ENCODE measurements at places on chromosomes 6 and 20.

DNA sequence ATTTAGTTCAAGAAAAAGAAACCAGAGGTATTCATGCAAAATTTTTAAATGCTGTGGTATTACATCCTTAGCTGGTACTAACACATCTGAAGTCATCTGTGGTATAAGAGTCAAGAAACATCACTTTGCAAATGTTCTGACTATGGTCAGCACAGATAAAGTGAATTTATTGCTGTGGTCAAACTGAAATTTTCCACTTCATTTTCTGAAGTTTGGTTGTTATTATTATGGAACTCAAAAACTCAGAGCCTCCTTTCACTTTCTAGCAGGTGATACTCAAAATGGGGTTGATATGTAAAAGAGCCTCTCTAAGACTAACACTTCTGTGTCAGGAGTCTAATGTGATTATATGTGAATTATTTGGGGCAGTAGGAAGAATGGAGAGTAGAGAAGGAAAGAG is 257.8 kb downstream of the RNGTT start:
- DNase-seq: no peak

- no peak for DNase-seq
These were observed 227.5 kb downstream of the PRL start for GRCh38 chr6:22069306-22069800.

- no peak for DNase-seq
These were observed 13.2 kb downstream of the HDGFL1 start for GRCh38 chr6:22582417-22583205.

GRCh38 chr6:10852361-10852960 is 14.1 kb upstream of the MAK start:
- DNase-seq: no peak

GRCh38 chr6:34729631-34730470 is 27.5 kb upstream of the SNRPC start:
- no peak for DNase-seq

- no peak for DNase-seq
These were observed 214.5 kb downstream of the BCKDHB start for GRCh38 chr6:80321011-80321410.

GRCh38 chr6:145372671-145373151 is 362.6 kb downstream of the EPM2A start:
- peak; percentile 55 for DNase-seq

- DNase-seq: no peak
These were observed 593 bp downstream of the MMP24 start for GRCh38 chr20:35226884-35227681.

DNA sequence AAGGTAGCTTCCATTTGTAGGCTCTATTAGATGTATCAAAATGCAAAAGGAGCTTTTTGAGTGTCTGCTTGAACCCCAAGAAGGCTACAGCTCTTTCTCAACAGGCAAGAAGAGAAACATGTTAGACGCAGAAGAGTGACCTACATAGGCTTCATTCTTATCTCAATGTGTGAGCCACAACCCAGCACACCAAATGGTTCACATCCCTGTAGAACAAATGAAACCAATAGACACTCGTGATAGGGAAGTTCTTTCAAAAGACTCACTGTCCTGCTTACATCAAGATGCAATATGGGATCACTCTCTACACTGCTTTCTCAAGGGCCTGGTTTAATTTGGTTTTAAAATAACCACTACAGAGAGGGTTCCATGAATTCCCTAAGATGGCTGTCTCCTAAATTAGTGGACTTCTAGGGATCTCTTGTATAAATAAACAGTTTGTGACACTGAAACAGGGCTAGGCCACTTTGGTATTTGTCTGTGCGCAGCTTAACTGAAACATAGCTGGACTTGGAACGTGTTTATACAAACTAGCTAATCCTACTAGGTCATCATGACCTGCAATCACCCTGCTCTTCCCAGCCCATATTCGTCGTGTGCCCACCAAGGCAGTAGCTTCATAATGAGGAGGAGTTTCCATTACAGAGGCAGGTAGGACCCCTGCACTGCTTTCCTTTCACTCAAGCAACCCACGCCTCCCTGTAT is 225.4 kb upstream of the PREP start:
- DNase-seq: no peak

- DNase-seq: no peak
These were observed 61.1 kb downstream of the LRFN2 start for GRCh38 chr6:40526036-40526435.

GRCh38 chr6:30481211-30481964 is 7.9 kb upstream of the HLA-E start:
- no peak for DNase-seq

- DNase-seq: peak; percentile 12
These were observed 269.0 kb downstream of the COL12A1 start for GRCh38 chr6:74936886-74937285.

DNA sequence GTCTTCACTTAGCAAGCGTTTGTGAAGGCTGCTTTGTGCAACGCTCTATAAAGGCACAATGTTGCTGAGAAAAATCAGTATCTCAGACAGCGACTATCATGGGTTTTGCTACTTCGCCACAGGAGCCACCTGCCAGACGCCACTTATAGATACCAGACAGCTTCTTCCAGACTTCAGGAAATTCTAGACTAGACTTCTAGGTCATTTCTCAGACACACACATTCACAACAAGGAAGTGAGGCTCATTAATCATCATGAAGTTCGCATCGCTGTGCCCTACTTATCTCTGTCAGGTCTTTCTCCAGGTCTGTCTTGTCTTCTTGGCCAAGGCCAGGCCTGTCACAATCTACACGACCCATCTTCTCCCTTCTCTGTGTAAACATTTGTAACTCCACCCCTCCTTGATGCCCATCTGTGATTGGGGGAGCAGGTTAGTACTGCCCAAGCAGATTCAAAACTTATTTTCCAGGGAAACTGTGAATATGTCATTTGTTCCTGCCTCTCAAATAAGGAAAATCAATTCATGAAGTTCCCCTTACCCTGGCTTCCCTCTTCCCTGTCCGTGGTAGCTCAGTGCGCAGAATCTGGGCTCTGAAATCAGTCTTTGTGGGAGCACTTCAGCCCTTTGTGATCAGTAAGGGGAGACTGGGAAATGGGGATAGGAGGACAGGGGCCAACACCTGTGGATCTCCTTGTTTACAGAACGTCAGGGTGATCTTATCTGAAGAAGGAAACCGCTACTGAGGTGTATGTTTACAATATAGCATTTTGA is 115.5 kb downstream of the TNFAIP3 start:
- no peak for DNase-seq

GRCh38 chr20:23132293-23132929 is 46.3 kb upstream of the CD93 start:
- DNase-seq: no peak

- peak; percentile 71 for DNase-seq
These were observed 166.5 kb downstream of the TFAP2A start for GRCh38 chr6:10248378-10248843.

- DNase-seq: no peak
These were observed 28.0 kb downstream of the DIDO1 start for GRCh38 chr20:62898093-62898964.

- DNase-seq: no peak
These were observed 9.7 kb upstream of the EDN1 start for GRCh38 chr6:12280458-12280857.

- DNase-seq: no peak
These were observed 9.8 kb upstream of the MRPS18A start for GRCh38 chr6:43697421-43697820.

DNA sequence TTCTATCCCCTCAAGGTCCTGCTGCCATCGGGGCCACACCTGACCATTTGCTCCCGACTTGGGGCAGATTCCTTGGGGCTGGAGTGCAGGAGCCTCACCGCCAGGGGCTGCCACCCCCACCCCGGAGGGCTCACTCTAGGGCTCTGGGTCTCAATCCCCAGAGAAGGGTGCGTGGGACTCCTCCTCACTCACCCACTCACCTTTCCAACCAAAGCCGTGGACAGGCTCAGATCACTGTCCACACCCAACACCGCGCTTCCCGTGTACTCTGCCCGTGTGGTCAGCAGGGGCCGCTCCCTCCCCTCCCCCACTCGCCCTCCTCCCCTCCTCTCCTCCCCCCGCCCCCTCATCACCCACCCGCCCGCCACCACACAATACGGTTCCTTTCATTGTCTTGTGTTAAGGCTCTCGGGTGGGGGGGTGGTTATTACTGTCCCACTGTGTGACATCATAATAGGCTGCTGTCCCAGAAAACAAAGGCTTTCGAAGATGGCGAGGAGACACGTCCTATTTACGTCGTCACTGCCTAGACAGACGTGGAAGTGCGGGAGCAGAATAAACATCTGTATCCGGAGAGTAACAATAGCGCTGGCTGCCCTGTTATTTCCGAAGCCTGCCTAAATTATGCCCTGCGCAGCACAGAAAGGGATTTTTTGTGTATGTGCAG is 85.8 kb downstream of the YTHDF1 start:
- DNase-seq: no peak

DNA sequence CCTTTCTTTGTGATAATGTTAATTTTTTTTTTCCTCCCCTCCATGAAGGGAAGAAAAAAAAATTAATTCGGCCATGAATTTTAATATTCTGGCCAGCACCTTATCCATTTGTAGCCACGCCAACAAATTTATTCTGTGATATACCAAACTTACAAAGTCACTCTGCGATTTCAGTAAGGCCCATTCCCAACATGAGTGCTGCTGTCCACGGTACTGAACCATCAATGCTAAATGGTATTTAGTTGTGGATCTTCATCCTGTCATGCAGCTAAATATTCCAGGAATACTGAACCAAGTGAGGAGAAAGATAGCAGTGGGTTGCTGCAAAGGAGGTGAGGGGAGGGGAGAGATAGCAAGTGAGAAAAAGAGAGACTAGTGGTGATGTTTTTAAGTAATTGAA is 19.5 kb upstream of the RSPH4A start:
- no peak for DNase-seq

- no peak for DNase-seq
These were observed 27.2 kb downstream of the SLC12A5 start for GRCh38 chr20:46056027-46056833.

DNA sequence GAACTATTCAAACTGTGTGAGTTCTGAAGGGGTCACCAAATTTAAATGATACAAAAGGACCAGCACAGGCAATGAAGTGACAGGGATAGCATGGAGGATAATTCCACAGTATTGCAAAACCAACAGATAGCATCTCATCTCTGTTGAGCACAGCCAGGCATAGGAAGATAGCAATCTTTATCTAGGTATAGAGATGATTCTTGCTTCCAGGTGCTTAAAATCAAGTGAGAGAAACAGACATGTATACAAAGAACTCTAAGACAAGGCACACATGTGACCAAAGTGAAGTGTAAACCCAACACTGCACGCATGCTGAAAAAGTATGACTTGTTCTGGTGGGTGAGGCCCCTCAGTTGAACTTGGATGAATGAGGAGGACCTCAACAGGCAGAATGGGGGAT is 48.4 kb upstream of the ARMC2 start:
- no peak for DNase-seq

DNA sequence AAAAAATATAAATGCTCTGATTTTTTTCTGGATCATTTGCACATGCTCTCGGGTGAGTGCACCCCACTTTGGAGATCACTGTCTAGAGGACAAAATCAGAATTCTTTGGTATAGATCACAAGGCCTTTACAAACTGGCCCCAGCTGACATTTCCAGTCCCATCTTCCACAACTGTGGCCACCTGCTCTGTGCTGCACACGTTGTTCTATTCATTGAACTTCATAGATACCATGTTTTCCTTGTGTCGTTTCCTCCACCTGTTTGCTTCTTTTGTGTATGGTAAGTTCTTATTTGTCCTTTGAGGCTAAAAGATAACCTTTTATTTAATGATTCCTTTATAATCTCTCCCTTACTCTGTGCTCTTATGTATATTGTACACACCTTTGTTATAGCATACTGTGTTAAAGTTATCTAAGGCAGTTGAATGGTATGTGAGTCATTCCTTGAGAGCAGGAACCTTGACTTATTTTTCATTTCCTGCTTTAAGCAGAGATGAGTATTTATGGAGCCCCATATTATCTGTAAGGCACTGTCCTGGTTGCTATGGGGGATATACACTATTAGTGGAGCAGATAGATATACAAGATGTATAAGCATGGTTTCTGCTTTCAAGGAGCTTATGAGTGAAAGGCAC is 12.0 kb upstream of the SLC17A5 start:
- DNase-seq: peak; percentile 74

- DNase-seq: no peak
These were observed 373.9 kb upstream of the SYNCRIP start for GRCh38 chr6:86016567-86016966.

DNA sequence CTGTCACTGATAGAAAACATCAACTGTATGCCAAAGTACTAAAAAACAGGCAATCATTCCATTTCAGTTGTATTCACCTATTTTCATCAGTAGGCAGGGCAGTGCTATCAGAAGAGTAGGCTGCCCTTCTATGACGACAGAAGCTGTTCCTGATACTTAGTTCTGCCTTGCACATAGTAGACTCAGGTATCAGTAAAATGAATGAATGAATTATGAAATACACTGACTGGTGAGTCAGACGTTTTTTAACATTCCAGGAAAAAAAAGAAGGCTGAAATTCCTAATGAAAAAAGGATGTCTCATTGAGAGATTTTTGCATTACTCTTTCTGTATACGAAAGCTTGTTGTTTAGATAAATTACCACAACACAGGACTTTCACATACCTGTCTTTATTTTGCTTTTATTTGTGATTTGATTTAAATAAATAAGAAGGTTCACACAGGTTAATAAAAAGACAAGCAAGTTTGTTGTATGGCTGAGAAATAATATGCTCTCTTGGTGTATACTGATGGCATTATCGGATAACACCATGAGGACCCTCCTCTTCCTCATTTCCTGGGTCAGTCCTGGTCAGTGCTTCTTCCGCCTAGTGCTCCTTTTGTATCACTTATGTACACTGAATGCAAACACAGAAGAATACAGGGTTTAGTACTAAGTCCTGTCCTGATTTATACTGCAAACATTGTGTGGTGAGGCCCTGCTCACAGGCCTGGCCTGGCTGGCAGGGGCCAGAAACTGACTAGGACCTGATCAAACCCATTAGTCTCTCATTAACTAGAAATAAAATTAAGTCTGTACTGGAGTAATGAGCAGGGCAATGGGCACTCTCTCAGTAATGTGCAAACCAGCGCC is 39.4 kb upstream of the SPDEF start:
- peak; percentile 13 for DNase-seq

- DNase-seq: no peak
These were observed 131.5 kb downstream of the MACROD2 start for GRCh38 chr20:14126856-14127255.

GRCh38 chr20:19758133-19758500 is at the start of gene RIN2:
TSS of gene RIN2 (plus strand) at chr20:19758258. CDS start at chr20:19889602, 131,344 bp downstream.
- no peak for DNase-seq

DNA sequence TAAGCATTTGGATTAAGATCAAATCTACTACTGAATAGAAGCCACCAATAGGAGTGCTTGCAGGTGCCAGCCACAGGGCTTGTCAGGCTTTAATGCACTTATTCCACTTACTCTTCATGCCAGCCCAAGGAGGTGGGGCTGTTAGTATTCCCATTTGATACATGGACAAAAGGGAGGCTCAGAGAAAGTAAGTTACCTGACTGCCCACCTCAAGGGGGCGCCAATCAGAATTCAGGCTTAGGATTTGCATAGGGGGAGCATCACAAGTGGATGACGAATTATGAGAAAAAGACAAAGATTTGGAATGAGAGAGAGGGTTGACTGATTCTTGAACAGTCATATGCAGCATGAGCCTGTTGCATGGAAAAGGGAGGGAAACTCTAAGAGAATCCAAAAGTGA is 188.4 kb upstream of the TSHZ2 start:
- DNase-seq: peak; percentile 37

All from HT1080 (cell line).